ENCODE measurements at places on chromosomes 12 and 14. TPM values are rescaled to one million over a fixed set of nuclear protein-coding genes. Genes with fewer than 3 reads are reported as not detected.

Gene RXYLT1
- total RNA-seq, result 11.1 TPM

Gene RDH12
- total RNA-seq, result not detected

Gene FOXN4
- not detected for total RNA-seq

Gene PLEKHD1
- under 0.01 TPM for total RNA-seq

DNA sequence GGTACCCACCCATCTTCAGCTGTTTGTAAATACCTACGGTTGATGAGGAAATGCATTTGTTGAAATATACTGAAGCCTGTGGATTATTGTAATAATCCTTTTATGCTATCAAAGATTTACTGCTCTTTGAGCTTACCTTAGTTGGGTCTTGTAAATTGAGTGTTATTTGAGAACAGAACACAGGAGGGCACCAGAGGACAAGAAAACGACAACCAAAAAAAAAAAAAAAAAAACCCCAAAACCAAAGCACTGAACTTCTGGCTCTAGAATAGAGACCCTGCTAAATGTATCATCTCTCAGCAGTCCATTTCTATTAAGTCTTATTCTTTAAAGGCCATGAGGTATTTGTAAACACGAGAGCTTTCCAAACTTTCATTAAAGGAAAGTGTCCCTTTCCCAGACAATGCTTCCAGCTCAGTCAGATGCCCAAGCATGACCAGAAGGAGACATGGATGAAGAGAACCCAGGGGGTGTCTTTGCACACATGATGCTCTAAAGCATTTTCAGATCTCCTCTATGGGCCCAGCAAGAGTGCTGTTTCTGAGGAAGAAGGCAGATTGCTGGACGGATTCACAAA lies 763.9 kb downstream of the NRXN3 start:
- DNase-seq, result peak; percentile 65

DNA sequence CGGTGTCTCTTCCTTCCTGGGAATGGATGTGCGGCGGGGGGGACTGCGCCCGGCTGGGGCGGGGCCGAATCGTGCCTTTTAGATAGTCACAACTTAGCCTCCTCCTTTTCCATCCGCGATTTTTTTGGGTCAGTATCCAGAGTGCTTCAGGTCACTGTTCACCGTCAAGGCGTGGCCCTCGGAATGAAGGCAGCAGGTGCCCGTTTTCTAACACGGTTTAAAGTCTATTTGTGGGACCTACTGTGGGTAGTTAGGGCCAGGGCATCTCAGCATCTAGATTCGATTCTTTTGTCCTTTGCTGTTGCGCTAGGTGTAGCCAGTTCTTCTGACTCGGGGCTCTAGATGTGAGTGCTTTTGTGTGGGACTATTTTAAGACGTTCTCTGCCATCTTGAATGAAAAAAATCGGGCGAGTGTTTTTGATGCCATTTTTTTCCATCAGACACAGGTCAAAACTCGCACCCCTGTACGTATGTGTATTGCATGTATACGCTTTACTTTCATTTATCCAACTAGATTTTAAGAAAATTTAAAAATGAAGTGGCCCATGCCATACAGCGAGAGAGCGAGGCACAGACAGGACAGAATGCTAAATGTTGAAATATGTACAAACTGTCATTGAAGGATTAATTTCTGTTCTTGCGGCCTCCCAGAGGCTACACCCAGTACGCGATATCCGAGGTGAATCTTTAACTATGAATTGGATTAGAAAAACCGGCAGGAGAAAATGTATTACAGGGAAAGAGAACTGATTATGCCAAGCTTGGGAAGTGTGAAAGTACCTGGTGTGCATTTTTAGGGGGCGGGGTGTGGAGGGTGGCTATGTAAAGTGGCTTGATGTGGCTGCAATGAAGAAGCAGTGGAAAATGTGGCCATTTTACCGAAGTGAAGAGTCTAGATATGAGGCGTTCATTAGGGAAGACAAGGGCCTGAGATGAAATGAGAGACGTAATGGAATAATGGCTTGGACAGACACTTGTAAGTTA lies 835 bp downstream of the VEZT start:
- peak; percentile 85 for DNase-seq

DNA sequence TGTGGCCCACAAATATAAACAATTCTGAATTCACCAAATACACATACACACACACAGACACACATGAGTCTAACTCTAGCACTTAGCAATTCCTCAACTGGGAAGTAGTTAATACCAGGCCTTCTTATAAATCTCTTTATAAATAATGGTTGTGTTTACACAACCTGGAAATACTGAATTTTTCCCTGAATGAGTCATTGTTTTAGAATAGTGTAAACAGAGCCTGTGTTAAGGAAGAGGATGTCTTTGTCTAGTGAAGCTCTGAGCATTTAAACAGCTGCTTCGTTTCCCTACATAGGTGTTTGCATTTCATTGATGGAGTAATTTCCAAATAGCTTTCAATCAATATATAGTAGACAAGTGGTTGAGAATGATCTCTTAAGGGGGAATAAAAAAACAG lies 218.8 kb downstream of the BTG1 start:
- DNase-seq, result peak; percentile 72

DNA sequence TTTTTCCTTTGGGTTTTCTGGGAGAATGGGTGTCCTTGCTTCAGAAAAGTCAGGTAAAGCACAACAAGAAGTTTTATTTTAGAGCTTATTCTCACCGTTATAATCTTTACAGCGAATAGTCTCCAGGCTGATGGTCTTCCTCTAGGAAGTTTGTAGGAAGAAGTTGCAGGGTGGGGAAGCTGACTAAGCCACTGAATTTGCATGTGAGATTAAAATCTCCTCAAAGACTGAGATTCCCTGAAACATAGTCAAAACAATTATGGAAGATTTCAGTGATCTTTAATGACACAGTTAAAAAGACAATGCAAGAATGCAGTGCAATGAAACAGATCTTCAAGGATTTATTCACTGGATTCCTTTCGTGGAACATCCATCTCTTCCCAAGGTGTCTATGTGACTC lies 1.2 kb downstream of the TAS2R10 start:
- DNase-seq, result no peak

DNA sequence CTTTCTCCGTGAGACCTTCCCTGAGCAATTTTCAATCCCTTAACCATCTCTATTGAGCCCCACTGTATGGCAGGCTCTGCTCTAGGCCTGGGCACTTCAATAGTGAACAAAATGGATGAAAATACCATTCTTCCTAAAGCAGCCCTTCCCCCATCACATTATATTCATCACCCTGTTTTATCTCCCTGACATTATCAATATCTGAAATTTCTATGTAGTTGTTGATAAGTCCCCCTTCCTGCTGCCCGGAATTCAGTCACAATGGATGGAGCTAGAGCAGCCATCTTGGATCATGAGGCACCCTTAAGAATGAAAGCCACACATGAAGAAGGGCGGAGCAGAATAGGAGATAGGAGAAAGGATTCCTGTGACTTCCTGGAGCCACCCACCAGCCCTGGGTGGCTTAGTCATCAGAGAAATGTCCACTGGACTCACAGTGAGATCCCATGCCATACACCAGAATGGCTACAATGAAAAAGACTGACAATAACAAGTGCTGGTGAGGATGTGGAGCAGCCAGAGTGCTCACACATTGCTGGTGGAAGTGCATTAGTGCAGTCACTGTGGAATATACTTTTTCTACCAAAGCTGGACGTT lies 33.9 kb downstream of the SCARB1 start:
- no peak for DNase-seq

Gene CELA1
- not detected for total RNA-seq

- DNase-seq, result no peak
Observed at GRCh38 chr14:89667983-89668382, 250.9 kb upstream of the FOXN3 start.

GRCh38 chr12:94640134-94640928 lies 10.0 kb downstream of the TMCC3 start:
- no peak for DNase-seq

Measured in dermis blood vessel endothelial cell (primary cell).